ENCODE measurements at places on chromosomes 3 and 15.

GRCh38 chr15:62748196-62748595 lies 294.4 kb upstream of the TPM1 start:
- DNase-seq: no peak

DNA sequence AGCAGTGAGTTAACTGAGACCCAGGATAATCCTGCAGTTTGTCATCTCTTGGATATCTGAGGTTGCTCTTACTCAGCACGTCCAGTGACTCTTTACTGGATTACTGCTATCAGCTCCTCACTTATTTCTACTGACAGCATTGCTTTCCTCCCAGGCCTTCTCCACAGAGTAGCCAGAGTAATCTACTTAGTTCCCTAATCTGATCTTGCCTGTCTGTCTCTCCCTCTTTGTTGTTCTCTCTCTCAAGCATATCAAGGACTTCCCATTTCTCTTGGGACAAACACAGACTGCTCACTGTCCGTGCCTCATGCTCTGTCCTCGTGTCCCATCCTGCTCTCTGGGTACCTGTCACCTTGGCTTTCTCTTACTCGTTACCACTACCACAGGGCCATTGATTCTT lies 376.2 kb downstream of the FEZF2 start:
- no peak for DNase-seq

DNA sequence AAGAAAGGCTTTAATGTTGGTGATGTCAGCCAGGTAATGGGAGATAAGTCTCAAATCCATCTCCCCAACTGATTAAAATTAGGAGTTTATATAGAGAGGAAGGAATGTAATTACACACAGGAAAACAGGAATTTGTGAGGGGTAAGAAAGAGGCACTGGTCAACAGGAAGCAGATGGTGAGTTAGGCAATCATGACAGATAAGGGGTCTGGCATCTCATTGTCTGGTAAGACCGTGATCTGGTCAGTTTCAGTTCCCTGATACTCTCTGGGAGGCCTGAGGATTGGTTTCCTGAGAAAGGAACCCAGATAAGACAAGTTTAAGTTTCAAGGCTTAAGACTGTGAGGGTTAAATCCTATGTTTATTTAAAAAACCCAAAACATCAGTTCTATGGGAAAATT lies 414.7 kb upstream of the ARRDC4 start:
- no peak for DNase-seq

GRCh38 chr3:177758126-177758525 lies 560.8 kb upstream of the TBL1XR1 start:
- DNase-seq: no peak

GRCh38 chr3:8651418-8652323 lies 7.1 kb upstream of the SSUH2 start:
- no peak for DNase-seq
